PC-3 (cell line): ENCODE measurements at places on chromosomes 7 and 10. TPM values are rescaled to one million over a fixed set of nuclear protein-coding genes. Genes with fewer than 3 reads are reported as not detected.
A peak's percentile ranks its signal among the peaks of the same experiment; 100 is the strongest.

CALML5 gene
- not detected in 2 replicates for total RNA-seq

DLD gene
- 53.6 and 64.0 TPM in 2 replicates for total RNA-seq

DNA sequence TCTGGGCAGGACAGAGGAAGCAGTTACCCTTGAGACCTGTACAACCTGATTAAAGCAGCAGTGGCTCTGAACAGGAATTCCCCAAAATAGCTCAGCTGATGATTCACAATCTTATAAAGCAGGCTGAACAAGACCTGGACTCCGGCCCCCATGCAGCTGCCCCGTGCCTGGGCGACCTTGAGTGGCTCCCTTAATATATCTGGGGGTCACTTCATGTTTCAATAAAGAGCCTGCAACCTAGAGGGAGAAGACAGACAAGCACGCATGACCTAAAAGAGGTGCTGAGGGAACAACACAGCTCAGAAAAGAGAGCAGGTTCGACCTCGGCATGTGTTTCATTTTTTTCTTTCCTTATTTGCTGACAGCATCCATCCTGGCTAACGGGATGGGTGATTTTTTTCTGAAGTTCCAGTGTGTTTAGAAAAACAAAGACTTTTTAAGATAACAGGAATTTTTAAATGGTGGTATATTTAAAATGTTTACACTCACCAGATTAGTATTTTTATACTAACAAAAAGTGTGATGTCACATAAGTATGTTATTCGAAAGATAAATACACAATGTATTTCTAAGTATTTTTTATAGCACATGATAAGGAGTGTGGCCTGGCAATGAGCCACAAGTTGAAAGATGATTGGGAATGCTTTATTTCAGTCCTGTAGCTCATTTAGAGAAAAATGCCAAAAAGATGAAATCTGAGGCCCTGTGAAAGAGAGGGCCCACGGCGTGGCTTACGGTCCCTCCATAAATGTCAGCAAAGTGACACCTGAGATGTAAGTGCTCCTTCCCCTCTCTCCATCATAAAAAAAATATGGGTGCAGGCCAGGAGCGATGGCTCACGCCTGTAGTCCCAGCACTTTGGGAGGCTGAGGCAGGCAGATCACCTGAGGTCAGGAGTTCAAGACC is 161.3 kb downstream of the SLIT1 start:
- DNase-seq: peak; percentile 84

DNA sequence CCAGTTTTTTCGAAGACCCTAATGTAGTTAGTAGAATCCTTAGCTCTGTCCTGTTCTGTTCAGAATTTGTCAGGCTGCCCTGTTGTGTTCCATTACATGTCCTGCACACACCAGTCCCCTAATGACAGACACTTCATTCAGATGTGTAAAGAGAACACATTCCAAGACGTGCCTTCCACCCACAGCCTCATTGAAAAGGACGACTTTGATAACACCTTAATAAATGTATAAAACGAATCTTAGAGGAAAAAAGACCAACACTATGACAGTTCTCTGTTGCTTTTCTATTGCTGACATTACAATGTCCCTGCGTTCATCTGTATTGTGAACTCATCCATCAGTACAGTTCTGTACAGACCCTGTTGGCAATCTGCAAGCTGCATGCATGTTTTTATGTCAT is 3.5 kb downstream of the LRRTM3 start:
- DNase-seq: no peak

- no peak for DNase-seq
These were observed 13.6 kb downstream of the GNG11 start for GRCh38 chr7:93935102-93935501.

- no peak for DNase-seq
These were observed 24.8 kb upstream of the MNX1 start for GRCh38 chr7:157035302-157035701.

DNA sequence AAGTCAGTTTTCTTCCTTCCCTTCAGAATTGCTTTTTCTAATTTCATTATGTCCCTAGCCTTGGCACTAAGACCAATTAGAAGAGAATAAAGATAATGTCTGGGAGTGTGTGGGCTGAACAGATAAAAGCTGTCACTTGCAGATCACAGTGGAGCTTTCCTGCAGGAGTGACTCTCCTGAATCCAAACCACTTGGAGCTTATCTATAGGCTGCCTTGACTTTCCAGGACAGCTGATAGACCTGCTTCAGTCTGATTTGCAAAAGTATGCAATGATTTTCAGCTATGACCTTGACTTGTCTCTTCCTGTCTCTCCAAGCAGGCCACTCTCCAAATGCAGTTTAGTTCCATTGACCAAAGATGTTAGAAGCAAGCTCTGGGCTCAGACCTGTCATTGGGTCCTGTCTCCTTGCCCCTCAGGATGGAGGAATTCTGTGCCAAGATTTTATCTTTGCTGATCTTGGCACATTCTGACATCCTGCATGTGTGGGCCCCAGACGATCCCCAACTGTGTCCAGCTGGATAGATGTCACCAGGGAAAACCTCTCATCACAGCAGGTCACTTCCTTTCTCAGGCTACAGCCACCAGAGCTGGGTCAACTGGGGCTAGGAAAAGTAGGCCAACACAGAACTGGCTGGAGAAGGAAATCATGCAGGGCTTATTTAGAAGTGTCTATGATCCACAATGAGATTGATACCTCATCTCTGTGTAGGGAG is 120.9 kb upstream of the ZNF438 start:
- DNase-seq: no peak

DNA sequence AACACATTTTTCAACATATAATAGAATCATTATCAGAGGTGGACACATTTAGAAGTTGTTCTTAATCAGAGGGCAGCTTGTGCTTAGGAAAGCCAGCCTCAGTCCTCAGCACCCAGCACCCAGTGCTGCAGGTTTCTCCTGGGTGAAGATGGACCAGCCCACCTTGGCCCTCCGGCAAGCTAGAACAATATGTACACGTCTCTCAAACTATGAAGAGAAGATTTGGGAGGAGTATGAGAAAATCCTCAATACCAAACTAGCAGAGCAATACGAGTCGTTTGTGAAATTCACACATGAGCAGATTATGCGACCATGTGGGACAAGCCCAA is 13.5 kb upstream of the RALA start:
- no peak for DNase-seq
